ENCODE measurements at places on chromosomes 5 and 9.

- no peak for DNase-seq
Observed at GRCh38 chr9:95306819-95307218, 10.7 kb downstream of the FANCC start.

- no peak for DNase-seq
Observed at GRCh38 chr9:98911042-98911441, 32.7 kb upstream of the COL15A1 start.

DNA sequence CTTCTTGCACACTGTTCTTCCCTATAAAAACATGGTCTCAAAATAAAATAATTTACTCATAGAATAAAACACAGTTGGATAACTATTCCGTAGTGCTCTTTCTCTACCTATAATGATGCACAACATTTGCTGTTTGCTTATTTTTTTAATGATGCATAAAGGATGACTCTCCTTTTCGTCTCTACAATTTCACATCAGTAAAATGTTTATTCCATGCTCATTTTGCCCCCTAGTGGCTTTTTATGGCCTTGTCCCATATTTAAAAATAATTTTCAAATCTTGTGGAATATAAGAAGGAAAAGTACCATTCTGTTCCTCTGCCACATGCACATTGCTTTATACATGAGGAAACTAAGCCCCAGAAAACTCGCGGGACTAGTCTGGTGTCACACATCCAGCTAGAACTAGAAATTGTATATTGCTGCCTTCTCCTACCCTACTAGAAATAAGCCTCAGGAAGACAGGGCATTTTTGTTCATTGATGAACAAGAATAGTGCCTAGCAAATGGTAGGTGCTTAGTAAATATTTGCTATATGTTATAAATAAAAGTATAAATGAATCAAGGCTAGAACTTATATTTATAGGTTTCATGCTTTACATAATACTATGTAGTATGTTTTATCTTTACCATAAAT is 12.7 kb downstream of the KCTD16 start:
- peak; percentile 52 for DNase-seq

- no peak for DNase-seq
Observed at GRCh38 chr5:163535290-163535689, 29.9 kb downstream of the MAT2B start.

DNA sequence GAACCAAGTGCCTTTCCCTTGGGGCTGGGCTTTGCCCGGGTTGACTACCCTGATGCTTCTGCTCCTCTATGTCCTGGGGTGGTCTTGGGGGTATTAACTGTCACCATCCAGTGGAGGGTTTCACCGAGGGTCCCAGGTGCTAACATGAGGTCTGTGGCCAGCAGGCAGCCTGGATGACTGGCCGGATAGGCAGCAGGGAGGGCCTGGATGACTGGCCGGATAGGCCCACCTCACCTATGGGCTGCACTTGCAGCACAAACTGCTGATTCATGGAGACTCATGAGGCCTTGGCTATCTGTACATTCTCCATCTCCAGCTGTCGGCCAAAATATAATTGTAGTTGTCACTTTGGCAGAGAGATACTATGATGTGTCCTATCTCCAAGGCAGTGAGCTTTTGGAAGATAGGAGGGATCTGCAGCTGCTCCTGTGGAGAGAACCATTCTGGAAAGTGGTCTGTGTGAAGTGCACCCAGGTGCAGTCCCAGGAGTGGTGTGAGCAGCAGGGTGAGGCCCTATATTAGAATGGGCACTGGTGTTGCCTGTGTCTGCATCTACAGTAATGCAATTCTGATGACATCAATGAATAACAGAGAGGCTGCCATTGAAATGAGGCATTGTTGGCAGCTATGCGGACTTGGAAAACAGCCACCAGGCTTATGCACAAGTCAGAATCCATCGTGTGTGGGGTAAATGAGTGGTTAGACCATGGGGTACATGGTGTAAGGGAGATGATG is 26.3 kb upstream of the CDKN2AIPNL start:
- peak; percentile 26 for DNase-seq

GRCh38 chr5:18141222-18141621 is 507.0 kb downstream of the TAF11L14 start:
- no peak for DNase-seq

- DNase-seq: no peak
Observed at GRCh38 chr9:137275588-137276472, 1.7 kb upstream of the TOR4A start.

- no peak for DNase-seq
Observed at GRCh38 chr5:165163861-165164260, 1658.4 kb downstream of the MAT2B start.

- no peak for DNase-seq
Observed at GRCh38 chr9:96483733-96484390, 33.9 kb downstream of the HABP4 start.

- no peak for DNase-seq
Observed at GRCh38 chr9:18263377-18263776, 210.6 kb upstream of the ADAMTSL1 start.

DNA sequence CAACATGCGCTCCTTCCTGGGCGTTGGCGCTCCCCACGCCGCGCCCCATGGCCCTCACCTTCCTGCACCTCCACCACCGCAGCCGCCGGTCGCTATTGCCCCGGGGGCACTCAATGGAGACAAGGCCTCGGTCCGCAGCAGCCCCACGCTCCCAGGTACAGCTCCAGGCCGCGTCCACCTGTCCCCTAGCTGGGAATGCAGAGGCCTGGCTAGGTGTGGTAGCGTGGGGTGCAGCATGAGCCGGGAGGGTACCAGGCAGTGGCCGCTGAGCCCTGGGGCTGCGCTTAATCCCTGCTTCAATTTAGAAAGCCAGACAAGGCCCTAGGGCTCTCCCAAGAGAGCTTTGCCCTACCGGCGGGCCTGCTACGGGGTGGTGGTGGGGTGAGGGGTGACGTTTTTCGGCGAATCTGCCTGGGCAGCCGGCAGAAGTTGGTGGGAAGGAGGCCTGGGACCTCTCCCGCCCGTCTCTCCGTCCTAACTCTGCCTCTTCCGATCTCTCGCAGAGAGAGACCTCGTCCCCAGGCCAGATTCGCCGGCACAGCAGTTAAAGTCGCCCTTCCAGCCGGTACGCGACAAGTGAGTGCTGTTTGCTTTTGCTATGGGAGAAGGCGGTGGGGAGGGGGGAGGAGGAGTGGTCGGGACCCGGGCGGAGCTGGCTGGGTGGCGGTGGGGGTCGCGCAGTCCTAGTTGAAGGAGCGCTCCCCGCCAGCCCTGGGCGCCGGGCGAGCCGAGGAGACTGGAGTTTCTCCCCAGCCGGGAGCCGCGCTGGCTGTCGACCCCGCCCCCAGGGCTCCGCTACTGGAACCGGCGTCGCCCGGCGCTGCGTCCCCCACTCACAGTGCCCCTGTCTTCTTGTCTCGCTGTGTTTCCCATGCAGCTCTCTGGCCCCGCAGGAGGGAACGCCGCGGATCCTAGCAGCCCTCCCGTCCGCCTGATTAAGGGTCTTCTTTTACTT is 4.8 kb downstream of the IRX1 start:
- no peak for DNase-seq

DNA sequence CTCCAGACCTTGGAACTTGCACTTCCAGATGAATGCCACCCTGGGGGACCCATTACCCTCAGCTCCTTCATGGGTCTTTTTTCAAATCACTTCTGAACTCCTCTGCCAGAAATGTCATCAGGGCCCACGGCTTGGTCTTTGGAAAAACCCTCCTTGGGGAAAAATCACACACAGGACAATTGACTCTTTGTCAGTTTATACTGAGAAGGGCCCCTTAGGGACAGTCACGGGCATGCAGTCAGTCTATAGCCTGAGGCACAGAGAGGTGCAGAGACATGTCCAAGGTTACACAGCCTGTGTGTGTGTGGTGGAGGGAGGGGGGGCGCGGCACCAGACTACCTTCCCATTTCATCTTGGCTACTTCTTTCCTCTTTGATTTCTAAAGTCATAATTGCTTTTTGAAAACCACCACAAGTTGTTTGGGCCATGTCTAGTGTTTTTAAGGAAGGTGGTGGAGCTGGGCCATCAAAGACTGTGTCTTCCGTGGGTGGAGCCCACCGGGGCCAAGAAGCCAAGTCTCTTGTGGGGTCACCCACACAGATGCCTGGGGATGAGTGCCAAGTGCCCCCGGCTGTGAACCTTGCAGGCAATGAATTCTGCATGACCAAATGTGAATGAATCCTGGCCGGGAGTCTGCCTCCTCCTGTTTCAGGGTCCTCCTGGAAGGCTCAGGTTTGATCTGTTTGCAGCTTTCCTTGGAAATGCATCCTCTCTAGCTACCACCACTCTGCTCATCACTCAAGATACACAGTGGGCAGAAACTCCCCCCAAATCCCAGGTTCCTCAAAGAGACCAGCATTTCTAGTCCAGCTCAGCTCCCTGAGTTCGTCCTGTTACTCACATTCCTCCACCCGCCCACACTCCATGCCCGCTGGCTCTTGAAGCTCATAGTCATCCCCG is 200.1 kb upstream of the TBC1D2 start:
- DNase-seq: peak; percentile 40

DNA sequence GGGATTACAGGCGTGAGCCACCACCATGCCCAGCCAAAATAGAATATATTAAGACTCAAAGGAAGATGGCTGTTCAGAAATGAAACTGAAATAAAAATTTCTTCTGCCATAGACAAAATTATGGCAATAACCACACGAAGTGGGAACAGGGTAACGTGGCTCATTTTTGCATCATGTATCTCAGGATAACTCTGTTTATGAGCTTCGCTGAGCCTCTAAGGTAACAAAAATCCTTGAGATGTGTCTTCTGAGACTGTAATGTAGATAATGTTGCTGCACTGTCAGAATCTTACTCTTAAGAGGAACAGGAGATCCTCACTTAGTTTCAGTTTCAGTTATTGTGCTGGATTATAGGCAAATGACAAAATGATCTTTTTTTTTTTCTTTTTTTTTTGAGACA is 153.8 kb downstream of the GOLPH3 start:
- DNase-seq: no peak

DNA sequence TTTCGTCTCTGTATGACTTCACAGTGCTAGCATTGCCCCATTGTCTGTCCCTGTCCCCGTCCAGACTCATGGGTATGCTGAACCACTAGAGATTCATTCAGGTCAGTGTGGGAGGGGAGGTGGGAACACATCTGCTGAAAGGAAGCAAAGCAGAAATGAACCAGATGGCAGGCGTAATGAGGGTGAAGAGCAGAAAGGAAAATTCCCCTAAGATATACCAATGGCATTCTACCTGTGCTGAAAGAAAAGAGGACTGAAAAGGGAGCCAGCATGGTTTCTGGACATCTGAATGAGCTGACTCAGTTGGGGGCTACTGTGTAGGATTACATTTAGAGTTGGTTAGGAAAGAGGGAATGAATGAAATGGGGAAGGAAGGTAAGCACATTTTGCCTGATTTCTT is 678.7 kb downstream of the MAT2B start:
- no peak for DNase-seq

DNA sequence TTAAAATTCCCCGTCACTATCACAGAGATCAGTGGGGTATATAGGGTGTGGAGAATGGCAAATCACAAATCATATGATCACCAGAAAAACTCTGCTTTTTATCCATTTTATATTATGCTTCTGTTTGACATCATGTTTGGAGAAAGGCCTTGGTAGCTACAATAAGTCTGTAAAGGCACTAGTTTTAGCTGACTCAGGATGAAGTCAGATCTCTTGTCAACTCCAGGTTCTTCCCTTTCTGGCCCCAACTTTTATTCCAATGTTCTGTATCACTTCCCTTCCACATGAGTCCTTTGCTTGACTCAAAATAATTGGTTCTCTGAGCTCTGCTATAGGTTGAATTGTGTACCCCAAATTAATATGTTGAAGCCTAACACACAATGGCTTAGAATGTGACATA is 484.9 kb downstream of the PTPRD start:
- no peak for DNase-seq

DNA sequence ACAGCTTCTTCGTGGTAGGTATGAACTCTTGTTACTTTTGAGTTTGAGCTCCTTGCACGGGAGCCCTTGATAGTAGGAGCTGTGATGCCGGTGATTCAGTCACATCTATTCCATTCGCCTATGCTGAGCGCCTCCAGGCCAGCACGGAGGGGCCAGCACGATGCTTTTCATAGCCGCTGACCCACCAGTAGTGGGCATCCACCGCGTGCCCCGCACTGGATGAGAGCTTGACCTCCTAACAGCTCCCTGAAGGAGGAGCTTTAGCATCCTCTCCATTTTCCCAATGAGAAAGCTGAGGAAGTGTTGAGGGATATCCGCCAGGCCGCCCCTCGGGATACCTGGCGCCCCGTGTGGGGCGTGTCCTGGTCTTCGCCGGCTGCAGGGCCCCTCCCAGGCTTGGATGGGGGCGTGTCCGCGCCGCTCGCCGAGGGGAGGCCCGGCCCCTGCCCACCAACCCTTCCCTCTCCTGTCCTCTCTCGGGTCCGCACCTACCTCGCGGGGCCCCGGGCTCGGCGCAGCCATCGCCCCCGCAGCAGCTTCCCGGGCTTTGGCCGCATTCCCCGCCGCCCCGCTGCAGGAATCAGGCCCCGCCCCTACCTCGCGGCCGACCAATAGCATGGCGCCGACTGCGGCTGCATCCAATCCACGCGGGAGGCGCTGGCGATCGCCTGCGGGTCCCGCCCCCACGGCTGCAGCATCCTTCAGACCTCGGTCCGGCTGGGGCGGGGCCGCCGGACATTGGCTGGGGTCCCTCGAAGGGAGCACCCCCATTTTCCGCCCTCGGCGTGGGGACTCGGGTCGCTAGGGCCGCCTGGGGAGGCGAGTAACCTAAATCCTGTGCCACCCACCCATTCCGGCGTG is at the start of gene PIP5KL1:
PIP5KL1 (minus strand) TSS at position 547 of the 861 bp plus-strand sequence; CDS start at position 522, 25 bp downstream.
- peak; percentile 73 for DNase-seq

DNA sequence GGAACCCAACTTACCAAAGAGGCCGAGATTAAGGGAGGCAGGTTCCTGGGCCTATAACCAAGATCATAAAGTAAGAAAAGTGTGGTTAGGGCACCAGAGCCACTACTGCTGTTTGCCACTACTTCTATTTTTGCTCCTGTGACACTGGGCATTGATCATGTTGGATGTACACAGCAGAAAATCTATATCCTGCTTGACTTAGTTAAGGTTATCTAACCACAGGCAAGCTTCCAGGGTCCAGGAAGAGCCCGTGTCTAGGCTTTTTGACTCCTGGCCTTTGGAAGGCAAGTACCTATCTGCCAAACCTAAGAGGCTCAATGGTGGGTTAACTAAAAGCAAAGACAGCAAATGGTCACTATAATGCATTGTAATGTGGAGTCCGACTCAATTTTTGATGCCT is 497.5 kb upstream of the DMAC1 start:
- DNase-seq: no peak

DNA sequence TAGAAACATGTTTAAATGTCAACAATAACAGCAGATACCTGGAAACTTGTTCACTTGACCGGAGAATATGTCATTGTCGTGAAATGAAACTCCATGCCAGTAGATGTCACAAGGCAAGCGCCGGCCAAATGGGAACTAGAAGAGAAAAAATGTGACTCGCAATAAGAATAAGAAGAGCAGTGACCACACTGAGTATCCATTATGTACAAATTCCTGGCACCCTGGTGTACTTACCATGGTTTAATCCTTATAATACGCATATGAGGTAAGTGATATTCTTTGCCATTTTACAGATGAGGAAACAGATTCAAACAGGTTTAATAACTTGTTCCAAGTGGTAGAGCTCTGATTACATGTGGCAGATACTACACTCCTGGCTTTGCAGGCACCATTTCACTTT is 53.9 kb downstream of the TTLL11 start:
- no peak for DNase-seq
